ENCODE measurements at places on chromosomes 3 and 15.

GRCh38 chr3:5020242-5020722 is 41.0 kb downstream of the BHLHE40 start:
- no peak for DNase-seq

GRCh38 chr15:85825118-85825517 is 30.4 kb upstream of the KLHL25 start:
- no peak for DNase-seq

DNA sequence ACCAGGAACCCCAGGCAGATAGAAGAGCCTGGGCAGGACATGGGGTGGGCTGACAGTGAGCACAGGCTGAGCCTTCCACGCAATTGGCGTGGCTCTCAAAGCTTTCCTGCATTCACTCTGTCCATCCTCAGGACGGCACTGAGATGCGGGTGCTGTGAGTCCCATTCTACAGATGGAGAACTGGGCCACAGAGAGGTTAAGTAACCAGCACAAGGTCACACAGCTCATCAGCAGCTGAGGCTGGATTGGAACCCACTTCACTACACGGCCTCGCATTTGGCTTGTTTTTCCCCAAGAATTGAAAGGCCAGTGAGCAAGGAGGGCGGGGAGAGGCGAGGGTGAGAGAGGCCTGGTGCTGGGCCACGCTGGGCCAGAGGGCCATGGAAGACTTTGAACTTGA is 36.0 kb upstream of the GRIP2 start:
- no peak for DNase-seq

- no peak for DNase-seq
Observed at GRCh38 chr15:52254391-52254790, 41.2 kb downstream of the MYO5C start.

- no peak for DNase-seq
Observed at GRCh38 chr3:157251685-157252084, 91.7 kb upstream of the CCNL1 start.

DNA sequence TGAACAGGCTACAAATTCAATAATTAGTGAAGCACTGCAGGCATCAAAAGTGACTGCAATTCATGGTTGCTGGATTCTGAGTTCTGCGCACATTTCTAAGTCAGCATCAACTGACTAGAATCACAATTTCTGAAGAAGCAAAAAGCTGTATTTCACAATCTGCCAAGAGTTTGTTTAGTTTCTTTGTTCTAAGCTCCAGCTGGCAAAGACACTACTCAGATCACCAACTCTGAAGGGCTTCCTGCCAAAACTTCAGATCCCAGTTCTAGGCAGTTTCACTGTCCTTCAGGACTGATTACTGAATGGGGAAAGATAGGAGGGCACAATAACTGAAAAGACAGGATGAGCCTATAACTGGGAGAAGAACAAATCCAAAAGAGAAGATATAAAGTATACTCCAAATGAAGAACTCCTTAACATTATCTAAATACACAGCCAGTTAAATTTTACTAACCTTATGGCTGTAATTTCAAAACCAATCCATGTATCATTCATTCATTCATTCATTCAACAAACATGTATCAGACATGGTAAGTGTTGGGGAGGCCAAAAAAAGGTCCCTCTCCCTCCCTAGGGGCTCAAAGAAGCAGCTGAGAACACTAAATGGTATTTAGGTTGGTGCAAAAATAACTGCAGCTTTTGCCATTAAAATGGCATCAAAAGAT is 17.1 kb downstream of the TJP1 start:
- no peak for DNase-seq

DNA sequence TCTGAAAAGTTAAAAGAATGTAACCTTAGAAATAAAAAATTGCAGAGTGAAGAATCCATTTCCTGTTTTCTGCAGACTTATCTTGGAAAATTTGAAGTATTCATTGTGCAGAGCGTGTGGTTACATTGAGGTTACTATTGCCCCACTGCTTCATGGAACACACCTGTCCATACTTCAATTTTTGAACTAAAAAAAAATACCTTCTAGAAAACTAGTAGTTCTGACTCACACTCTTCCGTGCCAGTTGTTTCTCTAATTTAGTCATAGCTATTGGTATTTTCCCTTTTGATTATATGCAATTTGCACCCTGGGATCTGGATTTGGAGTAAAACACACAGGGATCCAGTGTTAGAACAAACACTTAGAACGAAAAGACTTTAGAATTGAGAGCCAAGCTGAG is 111.8 kb upstream of the LYSMD4 start:
- no peak for DNase-seq

GRCh38 chr15:74989527-74989926 is 5.8 kb upstream of the SCAMP5 start:
- no peak for DNase-seq

GRCh38 chr3:12831301-12831866 is 10.0 kb downstream of the RPL32 start:
- no peak for DNase-seq

DNA sequence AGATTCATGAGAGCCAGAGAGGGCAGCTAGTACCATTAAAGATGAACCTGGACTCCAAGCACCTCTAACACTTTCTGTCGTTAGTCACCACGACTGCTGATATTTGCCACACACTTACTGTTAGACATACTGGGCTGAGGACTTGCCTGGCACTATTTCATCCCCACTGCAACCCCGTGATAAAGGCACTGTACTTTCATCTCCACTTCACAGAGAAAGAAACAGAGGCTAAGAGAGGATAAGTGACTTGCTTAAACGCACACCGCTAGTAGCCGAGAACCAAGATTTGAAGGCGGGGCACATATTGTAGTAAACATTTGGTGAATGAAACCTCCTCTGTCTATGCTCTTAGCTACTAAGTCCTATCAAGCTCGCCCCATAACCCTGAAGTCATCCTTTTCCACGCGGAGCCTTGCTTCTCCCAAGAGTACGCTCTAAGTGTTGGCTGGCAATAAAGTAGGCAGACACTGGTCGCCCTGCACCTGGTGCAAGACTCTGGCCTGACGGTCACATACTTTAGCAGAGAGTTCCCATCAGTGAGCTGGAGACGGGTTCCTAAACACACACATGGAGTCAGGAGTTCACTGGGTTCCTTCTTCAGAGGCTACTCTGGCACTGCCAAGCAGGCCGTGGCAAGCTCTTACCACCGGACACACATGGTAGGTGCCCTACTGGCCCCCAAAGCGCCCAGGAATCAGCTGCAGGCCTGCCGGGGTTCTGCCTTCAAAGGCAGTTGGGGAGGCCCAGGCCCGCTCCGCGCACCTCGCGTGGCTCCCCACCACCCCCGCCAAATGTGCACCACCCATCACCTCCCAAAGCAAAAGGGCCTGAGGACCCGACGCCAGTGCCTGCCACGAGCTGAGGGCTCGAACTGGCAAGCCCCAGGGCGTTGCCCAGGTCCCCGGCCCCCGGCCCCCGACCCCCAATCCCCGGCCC is 951 bp downstream of the POMGNT2 start:
- no peak for DNase-seq

DNA sequence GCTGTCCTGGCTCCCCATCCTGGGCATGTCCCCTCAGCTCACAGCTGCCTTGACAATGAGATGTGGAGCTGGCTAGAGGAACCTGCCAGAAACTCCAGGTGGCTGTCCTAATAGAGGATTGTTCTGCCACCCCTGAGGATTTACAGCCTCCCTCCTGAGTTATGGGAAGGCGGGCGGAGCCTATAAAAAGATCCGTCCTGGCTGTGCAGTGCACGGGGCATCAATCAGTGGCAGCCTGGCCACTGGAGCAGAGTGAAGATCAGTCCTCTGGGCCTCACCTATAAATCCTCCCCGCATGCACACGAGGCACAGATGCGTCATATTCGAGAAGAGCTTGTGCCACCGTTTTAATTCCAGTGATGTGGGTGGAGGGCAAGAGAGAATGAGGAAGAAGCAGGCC is 90.0 kb downstream of the MEGF11 start:
- no peak for DNase-seq

- DNase-seq: no peak
Observed at GRCh38 chr3:24828011-24828410, 333.4 kb upstream of the THRB start.

- no peak for DNase-seq
Observed at GRCh38 chr15:89822951-89823711, 8.5 kb upstream of the ANPEP start.

GRCh38 chr3:89682556-89682955 is 575.1 kb downstream of the EPHA3 start:
- no peak for DNase-seq

- DNase-seq: peak; percentile 41
Observed at GRCh38 chr3:184525337-184526087, 36.1 kb upstream of the EPHB3 start.

DNA sequence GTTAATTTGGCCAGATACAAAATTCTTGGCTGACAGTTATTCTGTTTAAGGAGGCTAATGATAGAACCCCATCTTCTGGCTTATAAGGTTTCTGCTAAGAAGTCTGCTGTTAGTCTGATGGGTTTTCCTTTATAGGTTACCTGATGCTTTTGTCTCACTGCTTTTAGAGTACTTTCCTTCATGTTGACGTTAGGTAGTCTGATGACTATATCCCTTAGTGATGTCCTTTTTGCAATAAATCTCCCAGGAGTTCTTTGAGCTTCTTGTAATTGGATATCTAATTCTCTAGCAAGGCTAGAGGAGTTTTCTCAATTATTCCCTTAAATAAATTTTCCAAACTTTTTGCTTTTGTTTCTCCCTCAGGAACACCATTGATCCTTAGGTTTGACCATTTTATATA is 114.1 kb upstream of the CDIN1 start:
- DNase-seq: no peak

DNA sequence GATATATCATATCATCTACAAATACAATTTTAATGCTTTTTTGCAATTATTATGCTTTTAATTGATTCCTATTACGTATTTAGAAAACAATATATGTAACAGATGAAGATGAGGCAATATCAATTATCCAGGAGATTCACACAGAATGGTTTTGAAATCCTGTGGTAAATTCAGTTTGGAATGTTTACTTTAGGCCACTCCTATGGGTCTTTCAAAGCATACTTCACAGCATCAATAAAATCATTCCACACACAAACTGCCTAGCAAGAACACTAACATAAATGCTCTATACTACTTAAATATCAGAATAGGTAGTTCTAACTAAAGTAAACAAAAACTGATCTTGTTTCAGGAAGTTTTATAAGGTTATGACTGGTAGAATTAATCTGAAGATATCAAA is 90.5 kb downstream of the FAM227B start:
- DNase-seq: no peak

- no peak for DNase-seq
Observed at GRCh38 chr3:185632996-185633395, 46.9 kb downstream of the SENP2 start.

DNA sequence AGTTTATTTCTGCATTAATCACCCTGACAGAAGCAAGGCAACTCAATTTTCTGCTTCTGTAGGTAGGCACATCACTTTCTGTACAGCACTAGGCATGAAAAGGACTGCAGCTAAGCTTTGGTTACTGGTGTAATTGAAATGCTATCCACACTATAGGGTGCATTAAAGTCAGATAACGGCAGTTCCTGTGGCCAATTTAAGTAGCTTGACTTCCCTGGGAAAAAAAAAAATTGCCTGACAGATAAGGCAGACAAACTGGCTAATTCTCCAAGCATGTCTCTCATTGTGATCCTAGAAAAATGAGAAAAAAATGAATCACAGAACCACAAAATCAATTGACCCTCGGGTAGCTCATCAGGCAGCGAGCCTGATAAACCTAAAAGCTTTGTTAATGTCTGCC is 151.4 kb downstream of the MEIS2 start:
- DNase-seq: no peak

- DNase-seq: no peak
Observed at GRCh38 chr3:143088835-143089234, 30.7 kb upstream of the CHST2 start.

- no peak for DNase-seq
Observed at GRCh38 chr3:29644261-29644660, 363.4 kb downstream of the RBMS3 start.

GRCh38 chr3:127669541-127670228 is 3.1 kb upstream of the ABTB1 start:
- no peak for DNase-seq

GRCh38 chr15:68620721-68621527 is 42.1 kb downstream of the CORO2B start:
- DNase-seq: peak; percentile 72

DNA sequence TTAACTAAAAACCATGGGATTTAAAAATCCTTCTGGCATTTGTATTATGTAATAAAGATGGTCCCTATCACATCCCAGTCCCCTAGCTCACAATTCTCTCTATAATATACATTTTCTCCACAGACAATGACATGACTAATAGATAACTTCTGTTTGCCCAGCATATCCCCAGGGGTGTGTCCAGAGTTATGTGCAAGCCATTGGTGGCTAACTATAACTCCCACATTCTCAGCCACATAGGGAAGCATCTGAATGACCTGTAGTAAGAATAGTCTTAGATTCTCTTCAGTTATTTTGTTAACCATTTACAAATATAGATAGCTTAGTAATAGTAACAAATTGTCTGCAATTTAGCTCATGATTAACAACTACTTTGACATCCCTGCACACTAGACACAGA is 52.2 kb upstream of the RBSN start:
- DNase-seq: no peak

DNA sequence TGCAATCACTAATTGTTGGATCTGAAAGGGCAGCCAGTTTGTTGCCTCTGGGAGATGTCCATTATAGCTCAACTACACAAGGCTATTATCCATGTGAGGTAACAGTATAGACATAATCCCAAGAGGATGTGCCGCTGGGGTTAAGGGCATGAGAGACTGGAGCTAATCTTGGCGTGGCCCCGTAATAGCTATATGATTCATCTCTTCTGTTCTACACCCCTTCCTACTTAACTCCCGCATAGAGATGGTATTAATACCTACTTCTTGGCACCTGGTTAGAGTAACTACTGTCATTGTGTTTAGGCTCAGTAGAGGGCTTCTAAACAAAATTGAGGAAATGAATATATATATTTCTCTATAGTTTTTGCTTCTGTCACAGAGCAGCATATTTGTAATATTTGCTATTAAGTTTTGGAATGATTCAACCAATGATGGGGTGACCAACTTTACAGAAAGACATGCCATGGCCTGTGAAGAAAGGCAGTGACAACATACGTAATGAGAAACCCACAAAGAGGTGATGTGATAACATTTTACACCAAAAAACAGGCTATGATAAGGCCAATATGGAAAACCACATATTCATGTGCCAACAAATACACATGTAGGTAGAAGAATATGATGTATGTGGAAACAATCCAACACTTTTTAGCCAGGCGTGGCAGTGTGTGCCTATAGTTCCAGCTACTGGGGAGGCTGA is 76.8 kb upstream of the DPH6 start:
- DNase-seq: no peak

All from glutamatergic neuron (in vitro differentiated cells).